Activated CD4-positive, alpha-beta T cell treated with anti-CD3 and anti-CD28 coated beads, Interleukin-2, amount 50 U/mL, for 48 hours (primary cell): ENCODE measurements at places on chromosomes 5 and 9.
A peak's percentile ranks its signal among the peaks of the same experiment; 100 is the strongest.

DNA sequence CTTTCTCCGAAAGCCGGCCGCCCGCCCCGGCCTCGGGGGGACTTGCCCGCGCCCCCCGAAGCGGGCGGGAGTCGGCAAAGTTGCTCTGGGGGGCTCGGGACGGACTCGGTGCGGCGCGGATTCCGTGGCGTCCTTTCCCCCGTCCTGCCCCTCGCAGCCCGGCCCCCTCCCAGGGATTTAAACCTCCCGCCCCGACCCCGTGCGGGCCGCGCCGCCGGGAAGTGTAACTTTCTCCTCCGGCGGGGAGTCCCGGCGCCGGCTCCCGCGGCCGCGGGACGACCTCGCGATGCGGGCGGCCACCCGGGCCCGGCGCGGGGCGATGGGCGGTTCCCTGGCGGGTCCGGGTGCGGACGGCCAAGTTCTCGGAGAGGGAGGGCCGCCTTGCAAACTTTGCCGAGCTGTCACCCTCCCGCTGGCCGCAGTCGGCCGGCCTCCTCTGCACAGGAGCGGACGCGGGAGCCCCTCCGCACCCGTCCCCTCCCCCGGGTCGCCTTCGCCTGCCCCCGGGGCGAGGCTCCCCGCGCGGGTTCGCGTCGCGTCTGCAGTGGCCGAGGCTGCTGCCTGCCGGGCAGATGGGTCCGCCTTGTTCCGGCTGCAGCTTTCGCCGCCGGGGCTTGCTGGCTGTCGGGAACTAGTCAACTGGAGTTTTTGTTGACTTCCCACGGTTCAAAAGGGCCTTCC lies 732 bp downstream of the PBX3 start:
- DNase-seq: peak; percentile 35

- DNase-seq: no peak
Observed at GRCh38 chr9:112411626-112412027, 31.7 kb downstream of the HSDL2 start.

DNA sequence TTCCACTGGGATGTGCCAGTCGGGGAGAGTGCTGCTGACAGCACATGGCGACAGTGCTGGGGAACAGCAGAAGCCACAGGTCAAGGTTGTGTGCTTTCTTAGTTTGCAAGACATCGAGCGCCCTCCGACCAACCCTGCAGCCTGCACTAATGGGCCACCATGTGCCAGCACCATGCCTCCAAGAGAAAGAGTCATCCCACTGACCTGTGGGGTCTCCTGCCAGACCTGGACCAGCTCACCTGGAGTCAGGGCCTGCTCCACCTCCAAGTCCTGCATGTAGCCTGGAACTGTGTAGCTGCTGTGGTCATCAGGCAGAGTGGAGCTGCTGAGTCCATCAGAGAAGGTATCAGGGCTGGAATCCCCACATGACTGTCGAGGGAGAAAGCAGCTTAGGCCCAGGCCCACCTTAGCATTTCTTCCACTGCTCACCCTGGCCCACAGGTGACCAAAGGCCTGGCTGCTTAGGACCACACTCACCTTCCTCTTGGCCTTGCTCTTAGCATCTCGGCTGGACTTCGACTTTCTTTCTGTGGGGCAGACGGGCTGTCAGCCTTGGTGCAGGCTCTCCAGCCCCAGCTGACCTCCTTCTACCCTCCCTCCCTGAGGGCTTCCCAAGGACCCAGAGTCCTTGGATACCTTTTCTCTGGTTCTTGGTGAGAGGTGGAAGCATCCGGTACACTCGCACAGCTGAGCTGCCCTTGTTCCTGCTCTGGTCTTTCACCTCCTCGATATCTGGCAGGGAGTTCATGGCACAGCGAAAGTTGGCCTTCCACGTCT lies 4.1 kb downstream of the IRF1 start:
- DNase-seq: peak; percentile 6

DNA sequence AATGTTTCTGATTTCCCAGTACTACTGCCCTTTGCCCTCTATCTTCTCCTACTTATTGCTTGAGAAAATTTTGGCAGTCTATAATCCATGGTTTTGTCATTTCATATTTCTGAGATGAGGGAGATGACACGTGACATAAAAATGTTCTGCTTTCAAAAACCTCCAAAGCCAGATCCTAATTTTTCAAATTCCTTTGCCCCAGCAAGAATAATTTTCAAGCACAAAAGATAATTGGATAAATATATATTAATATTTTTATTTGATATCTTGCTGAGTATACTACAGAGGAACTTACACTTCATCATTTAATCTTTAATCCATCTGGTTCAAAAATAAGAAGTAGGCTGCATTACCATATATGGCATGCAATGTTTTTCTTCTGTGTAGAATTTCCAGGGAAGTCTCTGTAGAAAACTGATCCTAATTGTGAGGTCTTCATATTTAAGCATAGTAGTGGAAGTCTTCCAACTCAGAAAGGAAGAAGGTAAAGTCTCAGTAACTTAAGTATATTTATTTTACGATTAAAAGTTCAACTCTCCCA lies 1738.8 kb downstream of the EFNA5 start:
- no peak for DNase-seq

DNA sequence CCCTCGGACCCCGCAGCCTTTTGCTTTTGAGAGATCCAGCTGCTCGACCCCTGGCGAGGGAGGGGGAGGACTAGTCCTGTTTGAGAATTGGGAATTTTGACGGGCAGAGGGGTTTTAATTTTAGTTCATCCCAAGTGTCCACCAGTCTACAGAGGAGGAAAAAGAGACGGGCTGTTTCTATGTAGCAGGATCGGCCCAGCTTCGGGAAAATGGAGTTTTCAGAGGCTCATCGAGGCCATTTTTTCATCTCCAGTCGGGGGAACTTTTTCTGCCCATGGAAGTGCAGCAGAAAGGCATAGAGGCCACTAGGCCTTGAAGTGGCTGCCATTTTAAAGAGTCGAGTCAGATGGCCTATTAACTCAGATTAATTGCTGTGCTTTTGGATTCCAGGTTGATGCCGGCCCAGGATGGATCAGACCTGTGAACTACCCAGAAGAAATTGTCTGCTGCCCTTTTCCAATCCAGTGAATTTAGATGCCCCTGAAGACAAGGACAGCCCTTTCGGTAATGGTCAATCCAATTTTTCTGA lies 1.2 kb downstream of the NSD1 start:
- no peak for DNase-seq

DNA sequence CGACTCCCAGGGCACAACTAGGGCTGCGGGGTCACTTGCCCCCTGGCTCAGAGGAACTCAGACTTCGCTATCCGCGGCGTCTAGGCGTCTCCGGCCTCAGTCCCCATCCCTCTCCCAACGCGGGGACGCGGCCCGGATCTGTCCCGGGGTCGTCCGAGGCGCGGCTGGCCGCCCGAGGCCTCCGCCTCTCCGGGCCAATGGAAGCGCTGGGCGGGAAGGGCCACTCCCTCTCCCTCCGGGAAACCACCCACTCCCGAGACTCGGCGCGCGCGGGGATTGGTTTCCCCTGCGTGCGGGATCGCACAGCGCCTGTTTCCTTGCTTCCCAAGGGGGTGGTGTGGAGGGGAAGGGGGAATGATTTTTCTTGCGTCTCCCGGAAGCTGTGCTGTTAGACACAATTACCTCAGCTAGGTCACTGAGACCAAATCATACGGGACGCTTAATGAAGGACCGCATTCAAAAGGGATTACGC lies 38.3 kb downstream of the NR2F1 start:
- no peak for DNase-seq

GRCh38 chr9:128310461-128310860 lies 11.8 kb downstream of the TRUB2 start:
- no peak for DNase-seq

- no peak for DNase-seq
Observed at GRCh38 chr5:112555691-112556090, 136.6 kb upstream of the EPB41L4A start.

- no peak for DNase-seq
Observed at GRCh38 chr5:105501315-105501714, 1938.7 kb upstream of the NUDT12 start.
